ENCODE measurements at places on chromosomes 13 and 19.

DNA sequence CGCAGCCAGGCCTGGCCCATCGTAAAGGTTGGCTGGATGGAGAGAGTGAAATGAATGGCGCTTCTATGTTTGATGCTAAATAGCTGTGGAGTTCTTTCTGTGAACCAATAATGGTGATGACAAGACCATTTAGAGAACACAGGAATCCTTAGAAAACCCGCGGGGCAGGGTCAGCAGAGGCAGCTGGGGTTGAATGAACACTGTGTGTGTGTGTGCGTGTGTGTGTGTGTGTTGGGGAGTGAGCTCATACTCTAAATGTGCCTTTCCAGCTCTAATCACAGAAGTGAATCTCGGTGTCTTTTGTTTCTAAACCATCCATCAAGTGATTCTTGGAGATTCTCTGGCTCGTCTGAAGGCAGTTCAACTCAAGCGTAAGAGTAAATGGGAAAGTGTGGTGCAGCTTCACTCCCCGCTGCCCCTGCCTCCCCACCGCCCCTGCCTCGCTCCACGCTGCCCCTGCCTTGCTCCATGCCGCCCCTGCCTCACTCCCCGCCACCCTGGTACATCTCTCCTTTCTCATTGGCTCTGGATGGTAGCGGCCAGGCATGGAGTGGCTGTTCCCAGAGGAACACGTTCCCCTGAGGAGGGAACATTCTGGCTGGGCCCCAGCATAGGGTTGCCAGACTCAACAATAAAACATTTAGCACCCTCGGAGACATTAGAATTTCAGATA is 21.2 kb downstream of the TMPRSS9 start:
- no peak for DNase-seq

- DNase-seq = no peak
These were observed 95.7 kb downstream of the ARHGEF7 start for GRCh38 chr13:111210544-111211469.

GRCh38 chr13:30831515-30831914 is 74.6 kb upstream of the MEDAG start:
- no peak for DNase-seq

DNA sequence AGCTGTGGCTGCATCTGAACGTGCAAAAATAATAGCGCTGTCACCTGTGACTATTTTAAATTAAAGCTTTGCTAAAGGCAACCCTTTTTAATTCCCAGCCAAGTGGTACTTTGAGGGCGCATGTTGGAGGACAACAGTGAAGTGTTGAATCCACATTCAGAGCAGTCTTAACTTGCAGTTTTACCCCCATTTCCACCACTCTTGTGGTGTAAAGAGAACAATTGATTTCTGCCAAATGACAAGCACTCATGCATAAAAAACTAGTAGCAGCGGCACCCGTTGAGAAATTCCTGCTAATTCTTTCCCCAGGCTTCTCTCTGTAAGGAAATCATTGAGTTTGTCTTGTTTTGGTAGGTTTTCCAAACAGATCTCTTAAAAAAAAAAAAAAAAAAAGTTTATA is 1033.3 kb downstream of the EFNB2 start:
- no peak for DNase-seq

GRCh38 chr19:1087813-1088415 is 7.3 kb downstream of the POLR2E start:
- DNase-seq = no peak

DNA sequence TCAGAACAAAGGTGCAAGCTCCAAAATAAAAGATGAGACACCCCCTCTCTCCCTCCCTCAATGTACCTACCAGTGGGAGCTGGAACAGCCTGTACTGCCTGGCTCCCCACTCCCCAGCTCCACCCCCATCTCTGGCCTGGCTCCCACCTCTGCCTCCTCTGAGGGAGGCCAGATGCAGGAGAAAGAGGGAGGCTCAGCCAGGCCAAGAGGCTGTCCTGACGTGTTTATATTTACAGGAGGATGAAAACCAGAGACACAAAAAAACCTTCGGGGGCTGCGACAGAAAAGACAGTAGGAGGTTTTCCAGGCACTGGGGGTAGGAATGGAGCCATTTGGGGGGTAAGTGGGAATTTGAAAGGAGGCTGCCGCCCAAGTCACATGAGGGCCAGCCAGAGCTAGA is 19.7 kb downstream of the ARHGEF18 start:
- no peak for DNase-seq

DNA sequence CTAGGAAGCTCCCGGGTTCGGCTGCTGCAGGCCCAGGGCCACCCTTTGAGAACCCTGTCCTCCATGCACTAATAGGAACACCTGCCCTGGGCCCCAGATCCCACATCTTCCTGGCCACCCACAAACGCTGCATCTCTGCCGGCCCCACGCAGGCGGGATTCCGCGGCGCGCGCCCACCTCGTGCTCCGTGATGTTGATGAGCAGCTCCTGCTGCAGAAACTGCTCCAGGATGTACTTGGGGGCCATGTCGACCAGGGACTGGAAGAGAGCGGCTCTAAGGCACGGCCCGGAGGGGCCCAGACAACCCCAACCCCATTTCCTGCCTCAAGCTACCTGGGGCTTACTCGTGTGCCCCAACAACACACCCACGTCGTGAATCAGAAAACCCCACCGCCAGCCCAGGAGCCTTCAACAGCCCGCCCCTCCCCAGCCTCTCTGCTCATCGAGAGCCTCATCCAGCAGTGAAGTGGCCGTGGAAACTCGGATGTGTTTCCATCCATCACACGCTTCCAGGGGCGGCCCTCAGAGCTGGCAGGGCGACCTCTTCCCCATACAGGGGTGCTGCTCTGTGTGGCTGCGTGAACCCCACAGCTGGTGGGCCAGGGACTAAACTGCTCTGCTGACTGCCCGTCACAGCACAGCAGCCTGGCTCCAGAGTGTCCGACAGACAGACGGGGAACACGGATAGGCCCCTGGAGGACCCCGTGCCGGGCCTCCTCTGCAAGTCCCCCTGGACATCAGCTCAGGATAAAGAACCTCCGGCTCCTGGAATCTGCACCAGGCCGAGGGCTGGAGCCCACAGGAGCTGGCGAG is 4.2 kb downstream of the POLR2E start:
- no peak for DNase-seq

DNA sequence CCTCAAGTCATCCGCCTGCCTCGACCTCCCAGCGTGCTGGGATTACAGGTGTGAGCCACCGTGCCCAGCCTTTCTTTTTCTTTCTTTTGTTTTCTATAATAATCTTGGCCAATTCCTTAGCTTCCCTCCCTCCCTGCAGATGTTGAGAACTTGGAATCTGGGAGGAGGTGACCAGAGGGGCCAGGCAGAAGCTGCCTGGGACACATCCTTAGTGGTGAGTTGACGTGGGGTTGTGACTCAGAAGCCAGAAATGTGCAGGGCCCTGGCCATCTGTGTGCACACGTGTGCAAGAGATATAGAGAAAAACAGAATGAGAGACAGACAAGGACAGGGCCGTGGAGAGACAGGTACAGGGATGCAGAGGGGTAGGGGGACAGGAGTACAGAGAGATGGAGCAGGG is 154.3 kb downstream of the SIPA1L3 start:
- no peak for DNase-seq

GRCh38 chr13:50361282-50361681 is 346.0 kb downstream of the KCNRG start:
- no peak for DNase-seq

DNA sequence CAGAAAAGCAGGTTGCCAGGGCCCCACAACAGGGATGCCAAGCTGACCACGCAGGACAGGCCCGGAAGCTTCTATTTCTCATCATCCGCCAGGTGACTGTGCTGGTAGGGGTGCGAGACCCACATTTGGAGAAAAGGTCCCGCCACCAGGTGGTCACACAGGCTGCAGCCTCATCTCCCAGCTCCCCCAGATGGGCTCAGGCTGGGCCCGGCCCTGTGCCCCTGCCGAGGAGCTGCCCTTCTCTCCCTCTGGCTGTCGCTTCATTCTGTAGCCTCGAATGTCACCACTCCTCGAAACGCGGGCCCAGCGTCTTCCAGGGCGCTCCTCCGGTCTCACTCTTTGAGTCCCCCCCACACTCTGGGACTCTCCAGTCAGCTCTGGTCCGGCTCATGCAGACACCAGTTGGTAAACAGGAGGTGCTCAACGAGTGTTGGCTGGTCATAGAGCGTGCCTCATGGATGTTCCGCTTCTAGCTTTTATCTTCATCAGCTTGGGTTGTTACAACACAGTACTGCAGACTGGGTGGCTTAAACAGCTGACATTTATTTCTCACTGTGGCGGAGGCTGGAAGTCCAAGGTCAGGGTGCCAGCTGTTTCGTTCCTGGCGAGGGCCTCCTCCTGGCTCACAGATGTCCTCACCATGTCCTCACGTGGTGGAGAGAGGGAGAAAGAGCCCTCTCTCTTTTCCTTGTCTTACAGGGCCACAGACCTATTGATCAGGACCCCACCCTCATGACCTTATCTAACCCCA is 87.1 kb downstream of the TEX29 start:
- DNase-seq = no peak

DNA sequence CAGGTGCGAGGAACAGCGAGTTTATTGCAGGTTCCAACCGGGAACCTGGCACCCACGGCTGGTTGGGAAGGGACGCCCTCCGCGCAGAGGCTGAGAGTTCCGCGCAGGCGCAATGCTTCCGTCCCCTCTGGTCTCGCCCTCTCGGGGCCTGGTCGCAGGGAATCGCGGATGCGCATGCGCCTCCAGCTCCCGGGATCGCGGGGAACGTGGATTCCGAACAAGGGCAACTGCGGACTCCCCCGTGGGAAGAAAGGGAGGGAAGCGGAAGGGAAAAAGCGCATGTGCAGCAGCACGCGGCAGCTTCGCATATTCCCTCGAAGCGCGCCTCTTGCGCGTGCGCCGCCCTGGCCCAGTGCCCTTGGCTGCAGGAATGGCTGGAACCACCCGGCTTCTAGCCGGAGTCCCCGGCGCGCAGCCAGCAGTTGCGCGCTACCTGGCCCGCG is 1.1 kb downstream of the TSSK6 start:
- DNase-seq = no peak

DNA sequence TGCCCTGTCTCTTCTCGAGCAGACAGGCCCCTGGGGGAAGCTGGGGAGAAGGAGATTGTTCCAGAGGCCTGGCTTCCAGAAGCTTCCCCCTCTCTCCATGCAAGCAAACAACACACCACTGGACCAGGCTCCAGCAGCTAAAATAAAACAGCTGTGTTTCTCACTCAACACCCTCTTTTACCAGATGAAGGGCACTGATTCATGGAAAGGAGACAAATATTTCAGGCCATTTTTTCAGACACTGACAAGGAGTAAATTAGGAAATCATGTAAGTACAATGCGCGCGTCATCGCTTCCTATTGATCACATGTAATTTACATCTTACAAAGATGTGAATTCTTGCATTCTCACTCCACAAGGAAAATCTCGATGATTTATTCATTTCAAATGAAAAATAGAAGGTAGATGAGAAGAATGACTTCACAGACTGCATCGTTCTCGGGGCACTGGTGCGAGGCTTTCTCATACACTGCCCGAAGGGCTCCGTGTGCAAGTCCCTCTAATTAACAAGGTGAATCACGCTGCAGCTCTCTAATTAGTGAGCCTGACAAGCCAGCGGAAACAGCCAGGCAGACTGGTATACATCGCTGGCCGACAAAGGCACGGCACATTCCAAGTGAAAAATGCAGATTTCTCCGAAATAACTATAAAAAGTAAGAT is 153.6 kb downstream of the KCTD15 start:
- DNase-seq = no peak

GRCh38 chr13:48078251-48078656 is 16.6 kb downstream of the MED4 start:
- peak; percentile 37 for DNase-seq

- DNase-seq = no peak
These were observed 9.8 kb downstream of the ZNF229 start for GRCh38 chr19:44438441-44438840.

- no peak for DNase-seq
These were observed 3.8 kb upstream of the ZNF414 start for GRCh38 chr19:8517551-8518442.

GRCh38 chr19:35267353-35267817 is 1.4 kb upstream of the USF2 start:
- DNase-seq = no peak

DNA sequence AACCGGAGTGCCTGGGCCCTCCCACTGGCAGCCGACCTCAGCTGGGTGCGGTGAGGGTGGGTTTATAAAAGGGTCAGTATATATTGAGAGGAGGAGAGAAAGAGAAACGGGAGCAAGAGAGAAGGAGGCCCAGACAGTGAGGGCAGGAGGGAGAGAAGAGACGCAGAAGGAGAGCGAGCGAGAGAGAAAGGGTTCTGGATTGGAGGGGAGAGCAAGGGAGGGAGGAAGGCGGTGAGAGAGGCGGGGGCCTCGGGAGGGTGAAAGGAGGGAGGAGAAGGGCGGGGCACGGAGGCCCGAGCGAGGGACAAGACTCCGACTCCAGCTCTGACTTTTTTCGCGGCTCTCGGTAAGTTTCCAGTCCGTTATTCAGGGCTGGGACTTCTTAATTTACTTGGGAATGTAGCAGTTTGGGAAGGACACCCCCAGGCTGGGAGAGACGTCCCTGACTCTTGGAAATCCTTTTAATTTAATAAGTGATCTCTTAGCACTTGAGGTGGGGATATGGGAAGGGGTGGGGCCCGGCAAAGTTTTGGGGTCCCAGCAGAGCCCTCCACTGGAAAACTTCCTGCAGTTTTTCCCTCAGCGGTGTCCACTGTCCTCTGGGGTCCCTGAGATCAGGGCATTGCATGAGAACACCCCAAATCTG is at the start of gene EMP3:
EMP3 (plus strand) TSS at position 288 of the 646 bp plus-strand sequence. CDS start 1,293 bp downstream, outside the sequence.
- DNase-seq = no peak

Measured in GM18507 (cell line).